ENCODE measurements at places on chromosomes 7 and 10. TPM values are rescaled to one million over a fixed set of nuclear protein-coding genes. Genes with fewer than 3 reads are reported as not detected.

MYH16 gene
- total RNA-seq = 1.2 TPM

PLXDC2 gene
- total RNA-seq = 1.6 TPM

CEP55 gene
- total RNA-seq = 36.9 TPM

ABCB4 gene
- total RNA-seq = not detected

VPS37D gene
- total RNA-seq = 2.3 TPM

SVOPL gene
- not detected for total RNA-seq

DLG5 gene
- total RNA-seq = 36.6 TPM

HACD1 gene
- 17.8 TPM for total RNA-seq

TAS2R3 gene
- total RNA-seq = 0.35 TPM

EVX1 gene
- not detected for total RNA-seq

PAX4 gene
- not detected for total RNA-seq

CCDC7 gene
- total RNA-seq = 3.7 TPM

OR2A1 gene
- total RNA-seq = not detected

CYP2C8 gene
- total RNA-seq = 0.14 TPM

RELN gene
- total RNA-seq = not detected

TMEM196 gene
- not detected for total RNA-seq
